ENCODE measurements at places on chromosomes 6 and 20. TPM values are rescaled to one million over a fixed set of nuclear protein-coding genes. Genes with fewer than 3 reads are reported as not detected.
A peak's percentile ranks its signal among the peaks of the same experiment; 100 is the strongest.

BLOC1S5 gene
- total RNA-seq = 25.9 TPM

GRCh38 chr6:15493437-15494168 lies 169.2 kb downstream of the DTNBP1 start:
- no peaks in the 10 kb centered on the region for H3K27me3 ChIP-seq
- H3K36me3 ChIP-seq = peaks cover 19% of the 10 kb centered on the region
- peaks cover 38% of the 10 kb centered on the region for H3K4me1 ChIP-seq
- no peak for DNase-seq

- no peak overlapping the region for H3K27ac ChIP-seq
- no peak overlapping the region for H3K4me3 ChIP-seq
- peaks cover 8% of the 10 kb centered on the region for H3K27me3 ChIP-seq
- DNase-seq = no peak
- H3K36me3 ChIP-seq = no peaks in the 10 kb centered on the region
These were observed 98.7 kb upstream of the CHD6 start for GRCh38 chr20:41716911-41717310.

DNA sequence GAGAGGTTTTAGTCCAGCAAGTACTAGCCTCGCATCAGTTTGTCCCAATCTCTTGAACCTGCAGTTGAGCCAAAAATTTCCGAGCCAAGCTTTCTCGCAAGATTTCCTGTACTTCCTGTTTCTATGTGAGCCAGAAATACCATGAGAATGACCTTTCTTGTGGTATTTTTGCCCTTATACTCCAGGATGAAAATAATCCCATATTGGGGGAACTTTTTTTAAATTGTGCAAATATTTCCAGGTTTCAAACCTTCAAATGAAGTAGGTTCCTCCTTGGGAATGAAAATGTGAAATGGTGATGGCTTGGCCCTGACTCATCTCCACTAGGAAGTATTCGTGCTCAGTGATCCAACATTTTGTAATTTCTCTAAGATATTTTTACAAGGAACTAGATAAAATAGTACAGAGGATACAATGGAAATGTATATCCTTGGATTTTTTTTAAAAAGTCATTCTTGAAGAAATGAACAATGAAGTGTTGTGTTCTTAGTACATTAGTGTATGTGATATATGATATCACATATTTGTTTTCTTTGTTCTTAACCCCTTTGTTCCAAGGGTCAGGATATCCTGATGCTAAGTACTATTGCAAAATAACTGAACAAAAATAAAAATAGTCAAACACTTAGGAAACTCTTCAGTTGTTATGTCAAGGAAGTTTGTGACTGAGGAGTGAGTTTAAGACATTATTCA lies 184.0 kb downstream of the PDE7B start:
- no peaks in the 10 kb centered on the region for H3K36me3 ChIP-seq
- H3K4me3 ChIP-seq = no peak overlapping the region
- no peaks in the 10 kb centered on the region for H3K27me3 ChIP-seq
- H3K4me1 ChIP-seq = peaks cover 5% of the 10 kb centered on the region

DNA sequence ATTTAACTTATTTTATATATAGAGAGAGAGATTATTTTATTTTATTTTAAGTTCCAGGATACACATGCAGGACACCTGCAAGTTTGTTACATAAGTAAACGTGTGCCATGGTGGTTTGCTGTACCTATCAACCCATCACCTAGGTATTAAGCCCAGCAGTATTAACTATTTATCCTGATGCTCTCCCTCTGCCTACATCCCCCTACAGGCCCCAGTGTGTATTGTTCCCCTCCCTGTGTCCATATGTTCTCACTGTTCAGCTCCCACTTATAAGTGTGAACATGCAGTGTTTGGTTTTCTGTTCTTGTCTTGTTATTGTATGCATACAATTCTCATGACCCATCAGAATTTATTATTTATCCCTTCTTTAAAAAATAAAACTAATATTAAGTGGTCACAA lies 34.6 kb downstream of the FKBP1C start:
- H3K27me3 ChIP-seq = no peaks in the 10 kb centered on the region
- DNase-seq = no peak
- H3K27ac ChIP-seq = no peak overlapping the region
- no peak overlapping the region for H3K4me3 ChIP-seq
- no peaks in the 10 kb centered on the region for H3K4me1 ChIP-seq

DNA sequence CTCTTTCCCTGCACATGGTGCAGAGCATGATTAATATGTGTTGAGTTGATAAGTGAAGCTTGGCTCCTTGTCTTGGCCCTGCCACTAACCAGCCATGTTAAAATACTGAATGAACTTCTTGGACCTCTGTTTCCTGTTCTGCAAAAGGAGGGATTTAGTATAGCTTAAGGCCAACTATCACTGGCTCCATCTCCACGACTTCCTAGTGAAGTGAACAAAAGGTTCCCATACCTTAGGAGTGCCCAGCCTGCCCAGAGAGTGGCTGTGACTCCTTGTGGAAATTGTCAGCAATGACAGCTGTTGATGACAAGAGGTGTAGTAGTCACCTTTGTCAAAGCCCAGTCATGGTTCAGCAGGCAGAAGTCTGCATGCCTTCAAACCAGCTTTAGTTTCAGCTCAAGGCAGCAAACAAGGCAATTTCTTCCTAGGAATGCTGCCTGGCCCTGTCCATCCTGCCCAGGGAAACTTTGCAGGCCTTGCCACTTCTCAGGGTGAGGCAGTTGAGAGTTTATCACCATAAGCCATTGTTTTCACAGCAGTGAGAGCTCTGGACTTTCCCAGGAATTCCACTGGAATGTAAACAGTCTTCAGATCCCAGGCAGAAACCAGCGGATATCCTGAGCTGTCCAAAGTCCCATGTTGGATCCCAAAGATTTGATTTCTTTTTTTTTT lies 169.7 kb upstream of the TNFAIP3 start:
- no peak for DNase-seq

DNA sequence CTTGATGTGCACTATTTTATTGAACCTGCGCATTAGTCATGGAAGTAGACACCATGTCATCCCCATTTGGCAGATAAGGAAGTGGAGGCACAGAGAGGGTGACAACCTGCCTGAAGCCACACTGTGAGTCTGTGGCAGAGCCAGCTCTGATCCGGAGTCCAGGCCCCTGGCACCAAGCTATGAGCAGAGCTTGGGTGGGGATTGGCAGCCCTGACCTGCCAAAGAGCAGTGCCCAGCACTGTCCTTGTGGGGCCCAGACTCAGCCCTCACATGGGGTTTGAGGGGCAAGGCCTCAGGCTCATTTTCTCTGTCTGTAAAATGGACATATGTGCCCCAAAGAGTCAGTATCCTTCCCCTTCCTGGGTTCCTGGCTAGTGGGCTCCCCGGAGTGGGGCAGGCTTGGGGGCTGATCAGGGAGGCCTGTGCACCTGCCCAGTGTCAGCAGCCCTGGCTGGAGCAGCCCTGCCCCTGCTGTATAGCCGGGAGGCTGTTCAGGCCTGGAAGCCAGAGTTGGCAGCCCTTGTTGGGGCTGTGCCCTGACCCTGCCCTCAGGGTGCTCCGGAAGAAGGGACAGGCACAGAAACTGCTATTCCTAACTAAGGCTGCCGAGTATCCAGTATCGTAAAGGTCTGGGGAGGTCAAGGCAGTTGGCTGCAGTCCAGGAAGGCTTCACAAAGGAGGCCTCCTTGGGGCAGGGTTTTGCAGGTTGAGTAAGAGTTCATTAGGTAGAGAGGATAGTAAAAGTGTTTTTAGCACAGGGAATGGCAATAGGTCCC lies 38.7 kb downstream of the TGM2 start:
- H3K4me3 ChIP-seq = no peak overlapping the region
- no peak for DNase-seq
- peaks cover 5% of the 10 kb centered on the region for H3K4me1 ChIP-seq
- peaks cover 2% of the 10 kb centered on the region for H3K27me3 ChIP-seq

GRCh38 chr6:106745197-106745770 lies 115.9 kb downstream of the QRSL1 start:
- H3K4me1 ChIP-seq = no peaks in the 10 kb centered on the region
- no peaks in the 10 kb centered on the region for H3K36me3 ChIP-seq
- peaks cover 10% of the 10 kb centered on the region for H3K27me3 ChIP-seq
- no peak overlapping the region for H3K27ac ChIP-seq

DNA sequence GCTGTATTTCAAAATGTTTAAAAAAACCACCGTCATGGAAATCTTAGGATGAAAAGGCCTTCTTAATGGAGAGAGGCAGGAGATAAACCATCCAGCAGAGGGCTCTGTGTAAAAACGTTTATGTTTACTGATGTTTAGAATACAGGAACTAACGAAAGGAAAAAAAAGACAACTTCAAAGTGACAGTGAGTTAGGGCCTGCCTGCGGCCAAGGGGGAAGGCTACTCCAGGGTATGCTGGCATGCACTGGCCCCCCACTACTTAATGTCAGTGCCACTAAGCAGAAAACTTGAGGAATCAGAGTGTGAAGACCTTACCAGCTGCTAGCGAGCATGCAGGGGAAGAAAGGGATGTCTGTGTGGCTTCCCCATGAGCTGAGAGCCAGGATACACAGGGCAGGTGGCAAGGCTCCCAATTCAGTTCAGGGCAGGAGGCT lies 47.7 kb downstream of the AKAP7 start:
- H3K4me3 ChIP-seq = peak overlapping the region; percentile 82
- H3K36me3 ChIP-seq = peaks cover 43% of the 10 kb centered on the region
- DNase-seq = peak; percentile 56
- H3K27ac ChIP-seq = peak overlapping the region; percentile 99
- H3K27me3 ChIP-seq = no peaks in the 10 kb centered on the region

- no peak overlapping the region for H3K4me3 ChIP-seq
- peaks cover 5% of the 10 kb centered on the region for H3K27me3 ChIP-seq
- no peak for DNase-seq
- H3K36me3 ChIP-seq = no peaks in the 10 kb centered on the region
- no peaks in the 10 kb centered on the region for H3K4me1 ChIP-seq
These were observed 42.4 kb upstream of the ELOVL5 start for GRCh38 chr6:53391170-53391569.

DNA sequence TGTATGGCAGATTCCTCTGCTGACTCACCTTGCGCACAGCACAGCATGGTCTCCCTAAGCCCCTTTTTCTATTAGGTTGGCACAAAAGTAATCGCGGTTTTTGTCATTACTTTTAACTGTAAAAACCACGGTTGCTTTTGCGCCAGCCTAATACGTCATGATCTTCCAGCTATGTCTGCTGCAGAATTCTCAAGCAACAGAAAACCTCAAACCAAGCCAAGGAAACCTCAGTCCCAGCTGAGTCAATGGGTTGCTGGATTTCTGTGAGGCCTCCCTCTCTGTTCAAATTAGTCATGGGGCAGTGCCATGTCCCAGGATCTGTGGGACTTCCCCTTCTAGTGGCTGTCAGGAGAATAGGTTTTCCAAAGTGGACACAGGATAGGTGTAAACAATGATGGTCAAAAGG lies 15.7 kb upstream of the ENPP1 start:
- H3K27me3 ChIP-seq = peaks cover 6% of the 10 kb centered on the region
- H3K4me1 ChIP-seq = peaks cover 10% of the 10 kb centered on the region
- peaks cover 2% of the 10 kb centered on the region for H3K36me3 ChIP-seq
- H3K4me3 ChIP-seq = no peak overlapping the region
- H3K27ac ChIP-seq = no peak overlapping the region

DNA sequence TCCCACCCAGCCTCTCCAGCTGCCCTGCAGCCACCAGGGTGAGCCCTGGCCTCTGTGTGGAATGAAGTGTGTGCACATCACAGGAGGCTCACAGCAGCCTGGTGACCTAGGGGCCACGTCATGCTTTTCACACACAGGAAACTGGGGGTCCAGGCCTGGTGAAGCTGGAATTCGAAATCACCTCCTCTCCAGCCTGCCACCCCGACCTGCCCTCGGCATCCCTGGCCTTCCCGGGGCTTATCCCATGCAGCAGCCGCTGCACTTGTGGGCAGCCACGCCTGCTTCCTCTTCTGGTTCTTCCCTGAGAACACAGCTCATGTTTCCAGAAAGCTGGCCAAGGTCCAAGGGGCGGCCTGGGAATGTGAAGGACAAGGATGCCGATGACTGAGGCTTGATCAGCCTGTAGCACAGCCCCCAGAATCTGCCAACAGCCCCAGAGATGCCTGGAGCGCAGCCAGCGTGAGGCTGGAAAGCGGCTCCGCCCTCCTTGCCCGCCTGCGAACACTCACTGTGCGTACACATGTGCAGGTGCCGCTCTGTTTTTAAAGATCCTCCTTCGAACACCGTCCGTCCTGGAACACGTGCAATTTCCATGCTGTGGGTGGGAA lies 4.2 kb upstream of the NTSR1 start:
- no peak overlapping the region for H3K4me3 ChIP-seq
- peaks cover 8% of the 10 kb centered on the region for H3K4me1 ChIP-seq
- peaks cover 21% of the 10 kb centered on the region for H3K27me3 ChIP-seq
- no peak for DNase-seq
- H3K36me3 ChIP-seq = no peaks in the 10 kb centered on the region

DNA sequence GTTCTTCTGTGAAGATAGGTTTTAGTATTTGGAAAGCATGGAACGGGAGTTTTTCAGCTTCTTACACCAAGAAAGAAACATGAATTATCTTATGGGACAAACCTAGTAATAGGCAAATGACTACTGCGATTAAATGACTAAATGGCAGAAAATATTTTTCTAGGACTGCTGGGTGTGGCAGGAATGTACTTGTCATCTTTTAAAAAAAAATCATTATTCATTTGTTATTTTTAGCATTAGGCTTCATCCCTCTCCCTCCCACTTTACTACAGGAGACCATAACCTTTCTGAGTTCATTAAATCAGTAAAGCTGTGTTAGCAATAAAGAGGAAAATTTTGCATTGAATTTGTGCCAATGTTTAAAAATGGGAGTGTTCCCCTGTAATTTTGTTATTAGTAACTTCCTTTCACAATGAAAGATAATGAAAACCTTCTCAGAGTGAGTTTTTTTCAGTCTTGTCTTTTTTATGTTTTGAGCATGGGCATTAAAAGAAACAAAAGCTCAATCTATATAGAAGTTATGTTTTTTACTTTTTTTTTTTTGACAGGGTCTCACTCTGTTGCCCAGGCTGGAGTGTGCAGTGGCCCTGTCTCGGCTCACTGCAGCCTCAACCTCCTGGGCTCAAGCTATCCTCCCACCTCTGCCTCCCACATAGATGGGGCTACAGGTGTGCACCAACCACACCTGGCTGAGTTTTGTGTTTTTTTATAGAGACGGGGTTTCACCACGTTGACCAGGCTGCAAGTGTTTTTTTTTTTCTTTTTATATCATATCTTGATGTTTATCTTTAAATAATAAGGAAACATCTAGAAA lies 105.6 kb upstream of the CLDN20 start:
- no peak overlapping the region for H3K27ac ChIP-seq
- peaks cover 1% of the 10 kb centered on the region for H3K27me3 ChIP-seq
- no peak overlapping the region for H3K4me3 ChIP-seq
- DNase-seq = no peak
- H3K36me3 ChIP-seq = peaks cover 8% of the 10 kb centered on the region
- H3K4me1 ChIP-seq = peaks cover 41% of the 10 kb centered on the region

DNA sequence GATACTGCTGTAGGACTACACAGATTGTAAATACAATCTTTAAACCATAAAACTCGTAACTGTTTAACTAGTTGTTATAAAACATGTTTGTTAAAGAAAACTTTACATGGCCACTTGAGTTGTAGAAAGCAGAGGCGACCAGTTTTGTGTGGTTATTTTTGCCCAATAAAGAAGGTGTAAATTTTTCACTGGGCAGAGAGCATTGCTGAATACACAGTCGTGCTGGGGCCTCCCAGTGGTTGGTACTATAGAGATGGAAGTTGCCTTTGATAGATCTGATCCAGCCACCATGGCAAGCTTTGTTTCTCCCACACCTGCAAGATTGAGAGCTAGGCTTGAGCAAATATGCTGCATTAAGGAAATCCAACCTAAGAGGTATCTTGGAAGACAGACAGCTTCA lies 34.0 kb upstream of the YWHAB start:
- H3K27ac ChIP-seq = no peak overlapping the region
- H3K36me3 ChIP-seq = peaks cover 2% of the 10 kb centered on the region
- H3K4me3 ChIP-seq = no peak overlapping the region
- DNase-seq = no peak
- H3K4me1 ChIP-seq = peaks cover under 1% of the 10 kb centered on the region
- peaks cover 9% of the 10 kb centered on the region for H3K27me3 ChIP-seq

GRCh38 chr6:11318835-11319813 lies 86.7 kb upstream of the NEDD9 start:
- no peak for DNase-seq
- H3K27me3 ChIP-seq = no peaks in the 10 kb centered on the region
- H3K36me3 ChIP-seq = peaks cover 57% of the 10 kb centered on the region
- peak overlapping the region; percentile 66 for H3K27ac ChIP-seq
